ENCODE measurements at places on chromosomes 7 and 10.

- no peak for DNase-seq
Observed at GRCh38 chr7:115662676-115663075, 367.9 kb downstream of the TFEC start.

DNA sequence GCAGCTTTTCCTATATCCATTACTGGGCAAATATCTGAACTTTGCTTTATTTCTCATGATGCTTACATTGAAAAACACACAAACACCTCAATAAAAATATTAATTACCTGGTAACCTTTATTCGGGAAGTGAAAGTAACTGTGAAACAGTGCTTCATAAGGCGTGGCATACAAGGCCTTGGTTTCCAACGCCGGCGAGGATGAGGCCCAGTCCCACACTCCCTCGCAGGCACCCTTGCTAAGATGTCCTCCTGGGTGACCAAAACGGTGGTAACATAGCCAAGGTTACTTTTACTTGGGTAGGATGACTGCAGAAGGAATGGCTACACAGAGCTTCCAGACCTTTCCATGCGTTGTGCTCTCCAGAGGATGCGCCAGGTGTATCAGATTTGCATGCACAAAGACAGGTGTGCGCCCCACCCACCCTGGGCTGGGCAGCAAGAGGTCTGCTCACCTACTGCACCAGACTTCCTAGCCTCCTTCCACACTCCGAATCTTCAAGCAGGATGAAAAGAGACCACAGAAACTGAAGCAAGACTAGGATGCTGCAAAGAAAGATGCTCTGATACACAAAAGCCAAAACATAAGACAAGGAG is 13.3 kb upstream of the DAGLB start:
- no peak for DNase-seq

GRCh38 chr10:103584216-103585010 is 90.9 kb downstream of the NEURL1 start:
- no peak for DNase-seq

DNA sequence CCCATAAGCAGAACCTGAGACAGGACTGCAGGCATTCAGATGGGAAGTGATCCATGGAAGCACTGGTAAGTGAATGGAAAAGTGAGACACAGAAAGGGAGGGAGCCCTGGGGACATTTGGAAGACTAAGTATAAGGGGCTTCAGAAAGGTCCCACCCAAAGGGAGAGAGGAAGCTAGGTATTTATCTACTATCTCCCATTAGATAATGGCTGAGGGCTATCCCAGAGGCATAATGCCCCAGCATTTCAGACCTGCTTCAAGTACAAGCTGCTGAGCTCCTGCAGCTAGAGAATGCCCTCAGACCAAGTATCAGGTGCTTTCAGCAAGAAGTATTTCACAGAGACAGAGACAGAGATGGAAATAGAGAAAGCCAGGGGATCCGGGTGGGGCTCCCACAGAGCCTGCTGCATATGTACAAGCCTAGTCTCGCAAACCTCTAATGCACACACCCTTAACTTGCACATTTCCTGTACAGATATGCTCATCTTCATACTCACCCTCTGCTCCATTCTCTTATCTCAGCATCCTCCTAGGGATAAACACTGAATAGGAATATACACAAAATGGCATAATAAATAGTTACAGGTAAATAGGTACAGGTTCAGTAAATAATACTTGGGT is 20.2 kb downstream of the KDM7A start:
- DNase-seq: no peak

GRCh38 chr7:116776610-116777289 is 85.6 kb upstream of the CAPZA2 start:
- peak; percentile 66 for DNase-seq

- no peak for DNase-seq
Observed at GRCh38 chr7:158315881-158316280, 271.7 kb downstream of the PTPRN2 start.

GRCh38 chr7:130180571-130181262 is 24.5 kb downstream of the TMEM209 start:
- no peak for DNase-seq

DNA sequence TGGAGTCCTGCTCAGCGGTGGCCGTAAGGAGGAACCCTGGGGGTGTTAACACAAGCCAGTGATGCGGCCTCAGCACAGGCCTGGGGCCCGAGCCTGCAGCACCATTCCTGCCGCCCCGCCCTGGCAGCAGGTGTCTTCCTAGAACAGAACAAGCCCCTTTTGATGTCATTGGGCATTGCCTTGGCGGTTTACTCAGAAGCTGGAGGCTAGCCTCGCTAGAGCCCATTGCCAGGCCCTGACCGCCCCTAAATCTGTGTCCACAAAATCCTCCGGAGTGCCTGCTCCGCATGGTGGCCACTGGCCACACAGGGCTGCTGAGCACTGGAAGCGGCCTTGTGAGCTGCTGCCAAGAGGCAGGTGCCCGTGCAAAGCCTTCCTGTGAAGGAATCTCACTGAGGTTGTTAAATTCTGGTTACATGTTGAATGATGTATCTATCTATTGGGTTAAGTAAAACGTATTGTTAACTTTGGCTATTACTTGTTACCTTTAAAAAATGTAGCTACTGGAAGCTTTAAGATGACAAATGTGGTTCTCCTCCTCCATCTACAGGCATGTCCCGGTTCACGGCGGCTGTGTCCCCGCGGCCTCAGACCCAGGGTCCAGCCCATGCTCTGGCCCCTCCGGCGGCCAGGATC is 1.2 kb upstream of the INPP5A start:
- no peak for DNase-seq

DNA sequence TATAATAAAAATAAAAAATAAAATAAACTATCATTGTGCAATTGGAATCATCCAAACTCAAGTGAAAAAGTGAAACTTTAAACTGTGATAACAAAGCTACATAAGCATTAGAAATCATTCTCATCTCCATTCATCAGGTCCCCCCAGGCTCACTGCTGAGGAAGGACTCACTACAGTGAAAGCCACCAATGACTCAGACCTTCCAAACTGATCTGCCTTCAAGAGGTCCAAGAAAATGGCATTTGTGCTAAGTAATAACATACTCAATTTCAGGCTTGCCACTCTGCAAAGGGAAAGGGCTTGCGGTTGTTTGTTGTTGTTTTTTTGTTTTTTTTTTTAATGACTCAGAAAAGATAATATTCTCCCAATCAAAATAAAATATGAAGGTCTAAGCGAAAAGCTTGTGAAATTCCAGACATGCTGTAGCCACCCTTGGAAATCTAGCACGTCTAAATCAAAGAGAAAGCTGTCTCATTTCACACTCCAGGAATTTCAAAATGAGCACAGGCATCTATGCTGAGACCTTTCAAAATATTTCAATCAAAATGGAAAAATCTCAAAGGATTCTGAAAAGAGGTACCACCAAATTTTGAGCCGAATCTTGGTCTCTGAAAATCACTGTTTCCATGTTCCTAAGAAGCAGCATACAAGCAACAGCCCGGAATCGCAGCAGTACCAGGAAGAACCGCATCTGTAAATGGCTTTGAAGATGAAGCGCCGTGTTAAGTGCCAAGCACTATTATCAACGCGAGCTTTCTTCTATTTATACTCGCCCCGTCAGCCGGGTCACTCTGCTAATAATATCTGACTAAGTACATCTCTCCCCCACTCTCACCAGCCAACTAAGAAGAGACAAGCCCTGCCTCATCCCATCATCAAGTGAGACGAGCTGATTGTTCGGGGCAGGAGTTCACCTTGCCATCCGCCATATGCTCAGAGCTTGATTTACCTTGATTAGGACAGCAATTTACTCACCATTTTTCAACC is 13.5 kb downstream of the SFMBT2 start:
- no peak for DNase-seq

- no peak for DNase-seq
Observed at GRCh38 chr7:128017460-128017859, 13.8 kb downstream of the LRRC4 start.

DNA sequence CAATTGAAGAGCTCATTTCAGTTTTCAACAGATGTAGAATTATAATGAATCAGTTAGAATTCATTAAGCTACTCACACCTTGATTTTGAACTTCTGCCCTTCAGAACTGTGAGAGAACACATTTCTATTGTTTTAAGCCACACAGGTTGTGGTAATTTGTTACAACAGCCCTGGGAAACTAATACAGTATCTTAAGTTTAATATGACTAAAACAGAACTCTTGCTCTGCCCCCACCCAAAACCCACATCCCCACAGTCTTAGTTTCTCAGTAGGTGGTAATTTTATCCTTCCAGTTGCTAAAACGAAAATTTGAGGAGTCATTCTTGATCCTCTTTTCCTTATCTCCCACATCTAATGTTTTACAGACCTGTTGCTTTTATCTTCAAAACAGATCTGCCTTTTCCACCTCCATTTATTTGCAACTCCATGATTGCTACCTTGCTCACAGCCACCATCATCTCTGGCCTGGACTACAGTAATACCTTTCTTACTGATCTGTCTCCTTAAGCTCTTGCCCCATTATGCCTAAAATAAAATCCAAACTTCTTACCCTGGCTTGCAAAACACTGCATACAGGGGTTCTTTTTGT is 72.8 kb upstream of the NXPH1 start:
- no peak for DNase-seq

GRCh38 chr7:29084832-29085231 is 61.5 kb downstream of the CPVL start:
- DNase-seq: no peak

- DNase-seq: no peak
Observed at GRCh38 chr7:117839507-117839906, 33.7 kb downstream of the CTTNBP2 start.

DNA sequence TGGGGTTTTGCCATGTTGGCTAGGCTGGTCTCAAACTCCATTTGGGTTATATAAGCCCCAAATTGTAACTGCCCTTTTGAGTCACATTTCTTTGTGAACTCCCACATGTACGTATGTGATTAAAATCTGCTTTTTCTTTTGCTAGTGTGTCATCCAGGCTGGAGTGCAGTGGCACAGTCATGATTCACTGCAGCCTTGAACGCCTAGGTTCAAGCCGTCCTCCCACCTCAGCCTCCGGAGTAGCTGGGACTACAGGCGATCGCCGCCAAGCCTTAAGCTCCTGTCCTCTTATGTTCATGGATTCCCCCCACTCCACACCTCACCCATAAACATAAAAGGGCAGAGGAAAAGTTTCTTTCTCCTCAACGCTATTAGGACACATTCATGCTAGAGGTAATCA is 4.4 kb upstream of the SMC3 start:
- DNase-seq: no peak

DNA sequence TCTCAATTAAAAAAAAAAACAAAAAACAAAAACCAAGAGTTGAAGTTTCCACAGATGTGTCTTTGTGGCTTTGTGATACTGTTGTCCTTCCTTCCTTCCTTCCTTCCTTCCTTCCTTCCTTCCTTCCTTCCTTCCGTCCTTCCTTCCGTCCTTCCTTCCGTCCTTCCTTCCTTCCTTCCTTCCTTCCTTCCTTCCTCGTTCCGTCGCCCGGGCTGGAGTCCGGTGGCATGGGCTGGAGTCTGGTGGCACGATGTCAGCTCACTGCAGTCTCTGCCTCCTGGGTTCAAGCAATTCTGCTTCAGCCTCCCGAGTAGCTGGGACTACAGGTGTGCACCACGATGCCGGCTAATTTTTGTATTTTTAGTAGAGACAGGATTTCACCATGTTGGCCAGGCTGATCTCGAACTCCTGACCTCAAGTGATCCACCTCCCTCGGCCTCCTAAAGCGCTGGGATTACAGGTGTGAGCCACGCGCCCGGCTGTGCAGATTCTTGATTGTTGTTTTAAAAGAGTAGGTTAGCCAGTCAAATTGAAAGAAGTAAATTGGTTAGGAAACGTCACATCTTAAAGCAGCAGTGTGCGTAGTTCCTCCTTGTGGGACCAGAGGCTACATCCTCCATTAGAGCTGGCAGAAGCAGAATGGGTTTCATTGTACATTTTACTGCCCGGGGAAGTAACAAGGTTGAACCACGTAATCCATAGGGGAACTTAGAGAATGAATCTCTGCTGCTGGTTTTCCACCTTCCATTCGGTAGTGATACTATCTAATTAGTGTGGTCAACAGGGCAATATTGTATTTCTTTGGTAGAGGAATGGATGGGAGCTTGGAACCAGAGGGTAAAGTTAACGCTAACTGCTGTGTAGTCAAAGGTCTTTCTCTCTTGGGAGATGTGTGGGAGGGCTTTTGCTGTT is 20.6 kb downstream of the DNAJB6 start:
- no peak for DNase-seq

GRCh38 chr10:100807241-100807951 is 62.0 kb downstream of the PAX2 start:
- no peak for DNase-seq

GRCh38 chr10:102229810-102230263 is 3.7 kb downstream of the ELOVL3 start:
- peak; percentile 25 for DNase-seq

- DNase-seq: peak; percentile 93
Observed at GRCh38 chr7:55073976-55074528, 55.2 kb downstream of the EGFR start.

- DNase-seq: no peak
Observed at GRCh38 chr7:141074162-141074991, 513 bp downstream of the TMEM178B start.

DNA sequence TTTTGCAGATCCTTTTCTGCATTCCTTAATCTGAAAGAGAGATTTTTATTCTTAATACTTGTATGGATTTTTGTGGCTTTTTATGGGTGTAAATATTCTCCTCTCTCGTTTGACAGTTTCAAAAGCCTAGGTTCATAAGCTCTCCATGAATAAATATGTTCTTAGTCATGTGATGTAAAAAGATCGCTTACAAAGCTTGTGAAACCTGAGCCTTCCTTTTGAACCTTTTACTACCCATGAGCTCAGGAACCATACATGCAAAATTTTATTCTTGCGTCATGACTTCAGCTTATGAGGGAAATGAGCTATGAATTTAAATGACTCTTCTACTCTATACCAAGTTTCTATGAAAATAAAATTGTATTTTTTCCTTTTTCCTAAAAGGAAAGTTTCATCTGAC is 98.7 kb downstream of the POLL start:
- peak; percentile 10 for DNase-seq

GRCh38 chr10:490891-491571 is 198.4 kb downstream of the DIP2C start:
- no peak for DNase-seq

DNA sequence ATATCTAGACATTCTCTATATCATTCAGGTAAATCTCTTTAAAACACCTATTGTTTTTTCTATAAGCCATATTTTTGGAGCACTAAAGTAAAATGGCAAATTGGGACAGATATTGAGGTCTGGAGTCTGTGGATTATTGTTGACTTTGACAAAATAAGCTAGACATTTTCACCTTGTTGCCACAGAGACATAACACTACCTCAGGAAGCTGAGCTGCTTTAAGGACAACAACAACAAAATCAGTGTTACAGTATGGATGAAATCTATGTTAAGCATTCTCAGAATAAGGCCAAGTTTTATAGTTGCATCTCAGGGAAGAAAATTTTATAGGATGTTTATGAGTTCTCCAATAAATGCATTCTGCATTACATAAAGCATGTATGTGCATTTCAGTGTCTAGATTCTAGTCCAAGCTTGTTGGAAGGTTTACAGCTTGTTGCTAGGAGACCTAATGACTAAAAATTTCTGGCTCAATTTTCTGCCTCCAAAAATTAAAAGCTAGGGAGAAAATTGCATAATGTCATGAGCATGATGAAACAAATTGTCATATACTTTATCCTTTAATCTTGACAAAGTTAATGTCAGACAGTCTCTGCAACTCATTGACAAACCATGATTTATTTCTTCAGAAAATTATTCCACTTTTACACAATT is 18.3 kb downstream of the LIPM start:
- DNase-seq: peak; percentile 37

- DNase-seq: no peak
Observed at GRCh38 chr7:139394540-139394939, 34.8 kb downstream of the LUC7L2 start.

- DNase-seq: no peak
Observed at GRCh38 chr7:130733931-130734814, at the start of gene KLF14. Gene KLF14, minus strand, starts transcription at chr7:130734207. Its CDS starts 174 bp downstream, at chr7:130734033.

All from HFF-Myc (cell line).